ENCODE measurements at places on chromosomes 7 and 10.

GRCh38 chr7:141945356-141945755 is 1.4 kb downstream of the CLEC5A start:
- no peak for DNase-seq

DNA sequence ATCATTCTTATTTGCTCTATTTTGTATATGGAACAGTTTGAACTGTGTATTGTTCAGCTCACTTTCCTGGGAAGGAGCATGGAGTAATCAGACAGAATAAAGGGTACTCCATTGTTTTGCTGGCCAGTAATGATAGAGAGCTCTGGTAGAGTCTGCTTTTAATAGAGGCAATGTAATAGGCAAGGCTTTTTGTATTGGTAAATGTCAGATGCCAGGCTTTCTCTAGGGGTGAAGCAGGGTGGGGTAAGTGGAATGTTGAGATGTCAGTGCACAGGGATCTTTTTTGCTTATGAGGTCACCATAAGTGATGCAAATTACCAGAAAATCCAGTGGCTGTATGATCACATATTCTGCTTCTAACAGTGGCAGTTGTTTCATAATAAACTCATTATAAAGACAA is 1088.3 kb upstream of the SORCS1 start:
- no peak for DNase-seq

DNA sequence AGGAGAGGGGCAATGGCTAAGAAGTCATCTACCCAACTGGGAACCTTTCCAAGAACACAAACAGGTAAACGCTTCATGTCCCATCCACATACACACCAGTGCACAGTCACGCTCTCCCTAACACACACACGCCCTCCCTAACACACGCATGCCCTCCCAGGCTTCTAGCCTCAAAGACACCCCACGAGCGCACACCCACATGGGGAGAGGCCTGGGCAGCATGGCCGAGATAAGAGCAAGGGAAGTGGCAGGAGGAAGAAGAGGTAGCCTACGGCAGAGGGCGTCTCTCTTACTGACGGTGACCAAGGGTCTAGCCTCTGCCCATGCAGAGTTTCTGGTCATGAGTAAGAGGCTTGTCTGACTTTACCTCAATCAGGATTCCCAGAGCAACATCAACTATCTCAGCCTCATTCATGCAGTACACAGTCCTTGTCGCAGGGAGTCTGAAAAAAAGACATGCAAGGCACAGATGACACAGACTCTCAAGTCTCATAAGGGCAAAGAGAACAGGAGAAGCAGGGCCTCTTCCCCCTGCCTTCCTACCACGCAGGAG is 3.1 kb downstream of the CYREN start:
- no peak for DNase-seq

GRCh38 chr7:30886608-30887011 is 25.0 kb upstream of the AQP1 start:
- DNase-seq: no peak

- DNase-seq: no peak
Observed at GRCh38 chr7:137691566-137691965, 155.2 kb downstream of the DGKI start.

DNA sequence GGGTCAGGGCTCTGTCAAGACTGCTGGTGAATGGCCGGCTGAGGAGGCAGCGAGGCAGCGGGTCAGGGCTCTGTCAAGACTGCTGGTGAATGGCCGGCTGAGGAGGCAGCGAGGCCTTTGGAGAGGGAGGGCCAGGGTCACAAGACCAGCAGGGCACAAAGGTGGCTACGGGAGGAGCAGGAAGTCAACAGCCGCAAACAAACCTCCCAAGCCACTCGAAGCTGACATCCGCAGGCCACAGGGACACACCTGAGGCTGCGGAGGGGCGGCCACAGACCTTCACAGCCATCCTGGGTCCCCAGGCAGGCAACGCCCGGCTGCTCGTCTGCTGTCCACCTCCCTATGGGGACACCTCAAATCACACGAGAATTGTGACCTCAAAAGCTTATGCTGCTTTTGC is 8.9 kb upstream of the GPER1 start:
- DNase-seq: no peak

DNA sequence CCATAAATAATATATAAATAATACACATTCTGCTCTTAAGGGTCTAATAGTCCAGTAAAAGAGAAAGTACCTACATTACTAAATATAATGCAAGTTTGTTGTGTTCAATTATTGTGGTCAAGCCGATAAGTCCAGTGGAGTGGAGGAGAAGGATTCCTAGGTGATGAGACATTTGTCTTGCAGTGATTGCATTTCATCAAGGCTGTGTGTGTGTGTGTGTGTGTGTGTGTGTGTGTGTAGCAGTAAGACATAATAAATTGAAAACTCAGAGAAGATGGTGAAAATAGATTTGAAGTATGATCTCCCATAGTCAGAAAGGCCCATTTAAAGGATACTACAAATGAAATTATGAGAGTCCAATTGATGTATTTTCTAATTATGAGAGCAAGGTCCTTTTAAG is 192.5 kb upstream of the SEMA3C start:
- no peak for DNase-seq

GRCh38 chr10:31101123-31101522 is 69.5 kb upstream of the ZNF438 start:
- peak; percentile 44 for DNase-seq

GRCh38 chr10:2951235-2951835 is 116.0 kb upstream of the PFKP start:
- DNase-seq: no peak

GRCh38 chr10:75399461-75400162 is 2.0 kb downstream of the ZNF503 start:
- no peak for DNase-seq

GRCh38 chr7:45514944-45515343 is 59.2 kb upstream of the ADCY1 start:
- DNase-seq: no peak

DNA sequence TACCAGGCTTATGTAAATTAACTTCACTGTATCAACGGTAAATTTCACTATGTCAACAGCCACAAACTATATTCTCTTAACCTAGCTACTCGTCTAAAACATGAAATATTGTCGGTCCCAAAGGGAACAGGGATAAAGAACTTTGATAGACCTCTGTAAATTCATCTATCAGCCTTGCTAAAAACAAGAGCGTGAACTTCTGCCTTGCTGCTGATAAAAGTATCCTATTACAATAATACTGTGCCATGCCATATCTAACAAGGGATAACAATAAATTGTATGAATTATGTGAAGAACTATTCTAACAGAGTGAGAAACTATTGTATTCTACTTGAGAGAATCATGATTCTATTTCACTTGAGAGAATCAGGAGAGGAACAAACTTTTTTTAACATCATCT is 117.2 kb downstream of the CNOT4 start:
- DNase-seq: no peak

GRCh38 chr7:31545549-31545948 is 31.7 kb downstream of the ITPRID1 start:
- no peak for DNase-seq

DNA sequence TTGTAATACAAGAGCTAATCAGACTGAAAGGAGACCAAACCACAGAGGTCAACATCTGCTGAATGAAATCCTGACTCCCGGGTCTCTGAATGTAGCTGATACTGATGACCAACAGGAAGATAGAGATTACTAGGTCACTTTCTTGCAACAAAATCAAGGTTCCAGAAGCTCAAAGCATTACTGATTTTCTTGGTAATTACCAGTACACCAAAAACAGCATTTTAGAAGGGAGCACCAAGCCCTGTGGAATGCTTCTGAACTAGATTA is 177.7 kb downstream of the SLC25A13 start:
- DNase-seq: no peak

- DNase-seq: no peak
Observed at GRCh38 chr10:132205650-132206376, 19.1 kb downstream of the DPYSL4 start.

DNA sequence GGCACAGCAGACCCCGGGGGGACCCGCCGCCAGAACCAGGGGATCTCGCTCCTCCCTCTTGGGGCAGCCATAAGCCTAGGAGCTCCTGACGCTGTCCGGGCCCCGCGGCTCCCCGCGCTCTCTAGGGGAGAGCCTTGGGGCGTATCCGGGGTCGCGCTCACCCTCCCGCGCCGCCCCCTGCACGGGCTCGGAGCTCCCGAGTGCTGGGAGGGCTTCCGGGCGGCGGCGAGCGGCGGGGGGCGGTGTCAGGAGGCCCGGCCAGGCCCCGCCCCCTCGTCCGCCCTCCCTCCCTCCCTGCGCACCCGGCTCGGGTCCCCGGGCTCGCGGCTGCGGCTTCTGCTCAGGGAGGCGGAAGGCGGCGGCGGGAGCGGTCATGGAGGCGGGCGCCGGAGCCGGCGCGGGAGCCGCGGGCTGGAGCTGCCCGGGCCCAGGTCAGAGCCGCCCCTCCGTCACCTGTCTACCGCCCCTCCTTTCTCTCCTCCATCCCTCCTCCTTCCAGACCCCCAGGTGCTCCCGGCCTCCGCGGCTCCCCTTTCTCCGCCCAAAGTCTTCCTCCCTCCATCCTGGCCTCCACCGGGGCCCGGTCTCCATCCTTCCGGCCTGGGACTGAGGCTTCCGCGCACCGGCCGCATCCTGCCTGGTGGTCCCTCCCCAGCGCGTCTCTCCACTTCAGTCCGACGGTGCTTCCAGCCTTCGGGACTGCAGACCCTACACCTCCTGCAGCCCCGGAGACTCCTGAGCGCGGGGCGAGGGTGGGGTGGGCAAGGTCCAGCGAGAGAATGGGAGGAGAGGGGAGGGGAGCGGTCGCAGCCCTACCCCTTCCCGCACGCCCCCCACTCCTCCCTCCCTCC is at the start of gene CCDC136:
Gene CCDC136, plus strand, starts transcription at position 848 of the 851 bp plus-strand sequence. CDS start 444 bp downstream, outside the sequence.
- peak; percentile 81 for DNase-seq

- no peak for DNase-seq
Observed at GRCh38 chr10:108327706-108328105, 1163.2 kb upstream of the SORCS1 start.
